Myocyte (in vitro differentiated cells): ENCODE measurements at places on chromosomes 7 and 10. TPM values are rescaled to one million over a fixed set of nuclear protein-coding genes. Genes with fewer than 3 reads are reported as not detected.

Gene MEIG1
- not detected in 2 replicates for total RNA-seq

DNA sequence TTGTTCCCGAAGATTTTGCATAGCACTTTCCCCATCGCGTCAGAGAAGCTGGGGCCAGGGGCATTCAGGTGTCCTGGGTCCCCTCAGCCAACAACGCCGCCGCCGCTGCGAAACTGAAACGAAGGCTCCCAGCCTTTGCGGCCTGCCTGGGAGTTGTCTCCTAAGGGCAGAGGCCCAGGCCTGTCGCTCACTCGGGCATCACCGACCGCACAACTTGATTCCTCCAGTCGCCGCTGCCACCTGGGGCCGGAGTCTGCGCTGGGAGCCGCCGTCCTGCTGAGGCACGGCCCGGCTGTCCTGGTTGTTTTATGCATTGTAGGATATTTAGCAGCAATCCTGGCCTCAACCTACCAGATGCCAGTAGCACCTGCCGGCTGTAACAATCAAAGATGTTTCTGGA lies 22.0 kb downstream of the ZSCAN25 start:
- DNase-seq, result no peak

- DNase-seq, result no peak
Observed at GRCh38 chr10:686155-686931, 3.1 kb downstream of the DIP2C start.

Gene FKBP6
- 0.11 TPM in 1 of 2 replicates, not detected in the other for total RNA-seq

GRCh38 chr7:154774303-154774969 lies 228.5 kb downstream of the PAXIP1 start:
- DNase-seq, result no peak

DNA sequence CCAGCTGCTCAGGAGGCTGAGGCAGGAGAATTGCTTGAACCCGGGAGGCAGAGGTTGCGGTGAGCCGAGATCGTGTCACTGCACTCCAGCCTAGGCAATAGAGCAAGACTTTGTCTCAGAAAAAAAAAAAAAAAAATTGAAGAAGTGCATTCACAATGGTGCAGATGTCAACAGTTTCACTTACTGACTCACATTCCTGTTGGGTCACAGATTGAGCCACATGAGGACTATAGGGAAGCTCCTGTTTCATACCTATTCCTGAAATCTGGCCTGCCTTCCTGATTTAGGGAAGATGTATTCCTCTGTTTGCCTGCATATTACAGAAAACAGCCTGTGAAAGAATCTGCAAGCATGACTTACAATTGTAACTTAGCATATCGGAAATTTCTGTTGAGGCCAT lies 78.2 kb downstream of the AKR1C4 start:
- DNase-seq, result no peak

Gene FEZF1
- total RNA-seq, result not detected in 2 replicates

DNA sequence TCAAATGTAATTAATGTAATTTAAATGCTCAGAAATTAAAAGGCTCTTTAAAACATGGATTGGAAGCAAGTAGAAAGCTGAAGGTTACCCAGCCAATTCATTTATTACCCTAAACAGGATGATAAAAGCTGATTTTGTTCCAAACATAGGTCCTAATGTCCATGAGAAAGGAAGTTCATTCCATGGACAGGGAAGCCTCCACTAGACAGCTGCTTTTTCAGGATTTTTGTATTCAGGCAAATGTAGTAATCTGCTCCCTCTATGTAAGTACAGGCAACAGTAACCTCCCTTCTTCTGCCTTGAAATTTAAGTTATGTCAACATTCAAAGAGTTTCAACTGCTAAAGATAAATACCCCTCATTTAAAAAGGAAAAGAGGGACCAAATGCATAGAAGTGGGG lies 123.0 kb upstream of the WNT16 start:
- DNase-seq, result no peak

DNA sequence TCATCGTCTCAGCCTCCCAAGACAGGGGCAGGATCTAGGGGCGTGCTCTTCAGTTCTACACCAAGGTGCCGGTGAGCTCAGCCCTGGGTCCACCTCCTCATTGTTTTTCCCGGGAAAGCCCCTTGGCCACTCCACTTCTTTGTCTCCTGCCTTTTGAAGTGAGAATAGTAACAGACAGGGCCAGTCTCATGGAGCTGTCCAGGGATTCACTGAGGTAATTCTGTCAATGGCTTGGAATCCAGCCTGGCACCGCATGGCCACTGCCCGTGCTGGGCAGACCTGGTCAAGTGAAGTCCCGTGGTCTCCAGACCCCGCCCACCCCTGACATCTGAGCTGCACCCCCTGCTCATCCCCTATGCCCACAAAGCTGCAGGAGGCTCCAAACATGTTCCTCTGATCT lies 138.9 kb downstream of the TNS3 start:
- DNase-seq, result peak; percentile 91

- peak; percentile 83 for DNase-seq
Observed at GRCh38 chr10:69392481-69393000, 24.2 kb downstream of the TACR2 start.

Gene OR6V1
- not detected in 2 replicates for total RNA-seq

DNA sequence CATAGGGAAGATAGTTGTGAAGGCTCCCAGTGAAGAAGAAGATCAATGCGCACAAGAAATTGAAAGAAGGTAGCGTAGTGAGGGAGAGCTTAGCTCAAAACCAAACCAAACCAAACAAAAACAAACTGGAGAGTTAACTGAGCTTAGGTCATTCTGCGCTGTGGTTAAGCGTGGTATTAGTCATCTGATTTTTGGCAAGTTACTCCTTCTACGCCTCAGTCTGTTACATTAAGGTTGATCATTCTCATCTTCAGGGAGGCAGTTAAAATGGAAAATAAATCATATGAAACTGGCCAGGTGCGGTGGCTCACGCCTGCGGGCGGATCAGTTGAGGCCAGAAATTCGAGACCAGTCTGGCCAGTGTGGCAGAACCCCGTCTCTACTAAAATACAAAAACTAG lies 259.7 kb downstream of the EXOC4 start:
- peak; percentile 90 for DNase-seq
